ENCODE measurements at places on chromosomes 2 and 18. TPM values are rescaled to one million over a fixed set of nuclear protein-coding genes. Genes with fewer than 3 reads are reported as not detected.
A peak's percentile ranks its signal among the peaks of the same experiment; 100 is the strongest.

Gene C1QL2
- not detected for total RNA-seq

Gene PROKR1
- not detected for total RNA-seq

Gene ACMSD
- not detected for total RNA-seq

Gene EPHA4
- total RNA-seq, result 22.6 TPM

Gene TWIST2
- 46.9 TPM for total RNA-seq

Gene LHCGR
- 2.7 TPM for total RNA-seq

Gene ZNF385B
- total RNA-seq, result 5.0 TPM

GRCh38 chr2:64470766-64471295, 16.9 kb downstream of the LGALSL start:
- no peak overlapping the region for H3K27ac ChIP-seq
- no peaks in the 10 kb centered on the region for H3K4me1 ChIP-seq
- DNase-seq, result no peak
- no peaks in the 10 kb centered on the region for H3K36me3 ChIP-seq

- no peaks in the 10 kb centered on the region for H3K27me3 ChIP-seq
- H3K4me1 ChIP-seq, result no peaks in the 10 kb centered on the region
- H3K36me3 ChIP-seq, result peaks cover 7% of the 10 kb centered on the region
- no peak for DNase-seq
- no peak overlapping the region for H3K27ac ChIP-seq
Measured at GRCh38 chr2:70011335-70011734, 49.9 kb upstream of the ASPRV1 start.

GRCh38 chr2:69397234-69397633, 10.2 kb upstream of the GFPT1 start:
- H3K4me3 ChIP-seq, result no peak overlapping the region
- H3K4me1 ChIP-seq, result no peaks in the 10 kb centered on the region
- no peak overlapping the region for H3K27ac ChIP-seq
- H3K36me3 ChIP-seq, result peaks cover 38% of the 10 kb centered on the region

DNA sequence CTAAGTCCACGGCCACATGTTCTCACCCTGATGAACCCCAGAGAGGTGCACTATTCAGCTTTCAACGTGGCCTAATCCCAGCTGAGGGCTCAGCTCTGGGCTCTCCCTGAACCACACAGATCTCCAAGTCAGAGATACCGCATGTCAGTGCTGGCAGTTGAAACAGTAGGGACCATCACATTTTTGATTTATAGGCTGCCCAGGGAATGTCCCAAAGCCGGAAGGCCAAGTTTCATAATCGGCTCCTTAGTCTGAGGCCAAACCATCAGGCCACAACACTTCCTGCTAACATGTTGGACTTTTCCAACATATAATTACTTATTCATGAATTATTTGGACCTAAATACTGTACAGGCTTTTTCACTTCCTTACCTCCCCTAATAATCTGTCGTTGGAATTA, 91.9 kb upstream of the KLHL29 start:
- no peaks in the 10 kb centered on the region for H3K27me3 ChIP-seq
- DNase-seq, result no peak
- H3K36me3 ChIP-seq, result no peaks in the 10 kb centered on the region
- H3K4me1 ChIP-seq, result peaks cover 8% of the 10 kb centered on the region

DNA sequence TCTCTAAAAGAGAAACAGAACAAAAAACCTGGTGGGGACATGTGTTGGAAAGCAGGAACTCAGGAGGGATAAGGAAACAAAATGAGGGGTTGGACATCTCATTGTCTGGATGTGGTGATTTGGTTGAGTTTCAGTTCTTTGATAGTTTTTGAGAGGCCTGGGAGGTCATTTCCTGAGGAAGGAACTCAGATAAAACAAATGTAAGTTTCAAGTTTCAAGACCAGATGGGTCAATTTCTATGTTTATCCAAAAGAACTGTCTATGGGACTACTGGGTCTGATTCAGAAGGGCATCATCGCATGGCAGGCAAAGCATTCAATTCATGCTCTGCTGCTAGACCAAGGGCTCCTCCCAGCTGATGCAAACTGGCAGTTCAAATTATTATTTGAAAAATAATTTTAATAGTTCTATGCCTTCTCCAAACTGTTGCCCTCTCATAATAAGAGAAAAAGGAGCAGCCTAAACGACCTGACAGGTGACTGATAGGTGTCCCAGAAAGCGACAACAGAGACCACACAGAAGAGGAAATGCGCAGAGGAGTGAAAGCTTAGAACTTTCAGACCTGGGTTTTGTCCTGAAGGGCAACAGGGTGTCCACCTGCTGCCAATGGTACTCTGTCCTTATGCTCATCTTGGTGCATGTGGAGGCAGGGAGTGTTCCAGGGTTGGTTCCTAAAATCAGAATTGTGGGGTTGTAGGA, 39.3 kb upstream of the SH3RF3 start:
- H3K27ac ChIP-seq, result no peak overlapping the region
- no peaks in the 10 kb centered on the region for H3K36me3 ChIP-seq
- H3K27me3 ChIP-seq, result no peaks in the 10 kb centered on the region
- H3K4me3 ChIP-seq, result no peak overlapping the region
- DNase-seq, result peak; percentile 62

DNA sequence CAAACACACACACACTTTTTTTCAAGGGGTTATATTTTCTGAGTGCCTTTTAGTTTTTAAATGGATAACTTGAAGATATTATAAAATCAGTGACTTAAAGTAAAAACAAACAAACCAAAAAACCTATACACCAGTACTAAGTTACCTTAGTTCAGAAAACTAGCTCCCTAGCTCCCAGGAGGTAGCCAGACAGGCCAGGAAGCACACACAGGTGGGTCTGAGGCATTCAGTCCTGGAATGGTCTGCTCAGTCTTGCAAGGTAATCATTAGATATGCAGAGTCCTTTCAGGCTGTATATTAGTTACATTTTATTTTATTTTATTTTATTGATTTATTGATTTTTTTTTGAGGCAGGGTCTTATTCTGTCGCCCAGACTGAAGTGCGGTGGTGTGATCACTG, 10.7 kb upstream of the DYNC2LI1 start:
- no peak overlapping the region for H3K27ac ChIP-seq
- no peaks in the 10 kb centered on the region for H3K36me3 ChIP-seq

DNA sequence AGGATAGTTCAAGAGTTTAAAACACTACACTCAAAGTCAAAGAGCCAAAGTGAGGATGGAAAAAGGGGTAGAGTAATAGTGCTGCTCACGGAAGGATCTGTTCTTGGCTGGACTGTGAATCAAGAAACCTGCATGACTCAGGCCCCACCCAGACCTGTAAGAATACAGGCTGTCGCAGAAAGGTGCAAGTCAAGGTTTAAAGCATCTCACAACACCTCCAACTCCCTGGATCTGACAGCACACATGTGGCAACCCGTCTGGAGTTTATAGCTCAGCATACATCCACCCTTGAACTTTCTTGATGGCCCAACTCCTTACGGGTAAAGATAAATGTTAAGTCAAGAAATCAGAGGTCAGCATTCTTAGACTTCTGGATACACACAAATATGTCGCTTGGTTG, 6.3 kb downstream of the KIAA2012 start:
- peaks cover 2% of the 10 kb centered on the region for H3K4me1 ChIP-seq
- H3K27me3 ChIP-seq, result no peaks in the 10 kb centered on the region
- no peak overlapping the region for H3K4me3 ChIP-seq
- no peak overlapping the region for H3K27ac ChIP-seq

- no peaks in the 10 kb centered on the region for H3K27me3 ChIP-seq
- H3K36me3 ChIP-seq, result no peaks in the 10 kb centered on the region
- DNase-seq, result no peak
- H3K27ac ChIP-seq, result no peak overlapping the region
- H3K4me3 ChIP-seq, result no peak overlapping the region
Measured at GRCh38 chr2:221134718-221135117, 437.4 kb downstream of the EPHA4 start.

GRCh38 chr2:219887870-219888269, 260.4 kb downstream of the SLC4A3 start:
- no peaks in the 10 kb centered on the region for H3K36me3 ChIP-seq
- no peaks in the 10 kb centered on the region for H3K27me3 ChIP-seq
- H3K4me3 ChIP-seq, result no peak overlapping the region
